CD8-positive, alpha-beta memory T cell (primary cell): ENCODE measurements at places on chromosomes 4 and X. TPM values are rescaled to one million over a fixed set of nuclear protein-coding genes. Genes with fewer than 3 reads are reported as not detected.
A peak's percentile ranks its signal among the peaks of the same experiment; 100 is the strongest.

Gene PALLD
- total RNA-seq = 0.35 TPM

Gene THAP9
- total RNA-seq = 2.3 TPM

Gene GALNT7
- 18.0 TPM for total RNA-seq

Gene FREM3
- total RNA-seq = not detected

DNA sequence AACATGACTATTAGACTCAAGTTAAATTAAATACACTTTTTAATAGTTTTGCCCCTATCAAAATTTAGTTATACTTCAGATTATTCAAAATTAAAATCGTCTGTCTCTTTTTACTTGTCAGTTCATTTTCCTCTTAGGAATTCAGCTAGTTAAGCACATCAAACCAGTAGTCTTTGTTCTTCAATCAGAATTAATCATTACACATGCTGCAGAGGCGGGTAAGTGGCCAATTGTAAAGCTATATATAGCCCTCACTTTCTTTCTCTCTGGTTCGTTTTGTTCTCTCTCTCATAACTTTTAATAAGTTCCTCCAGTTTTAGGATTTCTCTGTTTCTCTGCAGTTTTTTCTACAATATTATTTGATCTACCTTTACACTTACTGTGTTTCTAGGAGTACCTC, 359.1 kb upstream of the PABPC4L start:
- no peaks in the 10 kb centered on the region for H3K27me3 ChIP-seq
- H3K36me3 ChIP-seq = no peaks in the 10 kb centered on the region
- no peak overlapping the region for H3K27ac ChIP-seq
- DNase-seq = no peak
- no peaks in the 10 kb centered on the region for H3K4me1 ChIP-seq

DNA sequence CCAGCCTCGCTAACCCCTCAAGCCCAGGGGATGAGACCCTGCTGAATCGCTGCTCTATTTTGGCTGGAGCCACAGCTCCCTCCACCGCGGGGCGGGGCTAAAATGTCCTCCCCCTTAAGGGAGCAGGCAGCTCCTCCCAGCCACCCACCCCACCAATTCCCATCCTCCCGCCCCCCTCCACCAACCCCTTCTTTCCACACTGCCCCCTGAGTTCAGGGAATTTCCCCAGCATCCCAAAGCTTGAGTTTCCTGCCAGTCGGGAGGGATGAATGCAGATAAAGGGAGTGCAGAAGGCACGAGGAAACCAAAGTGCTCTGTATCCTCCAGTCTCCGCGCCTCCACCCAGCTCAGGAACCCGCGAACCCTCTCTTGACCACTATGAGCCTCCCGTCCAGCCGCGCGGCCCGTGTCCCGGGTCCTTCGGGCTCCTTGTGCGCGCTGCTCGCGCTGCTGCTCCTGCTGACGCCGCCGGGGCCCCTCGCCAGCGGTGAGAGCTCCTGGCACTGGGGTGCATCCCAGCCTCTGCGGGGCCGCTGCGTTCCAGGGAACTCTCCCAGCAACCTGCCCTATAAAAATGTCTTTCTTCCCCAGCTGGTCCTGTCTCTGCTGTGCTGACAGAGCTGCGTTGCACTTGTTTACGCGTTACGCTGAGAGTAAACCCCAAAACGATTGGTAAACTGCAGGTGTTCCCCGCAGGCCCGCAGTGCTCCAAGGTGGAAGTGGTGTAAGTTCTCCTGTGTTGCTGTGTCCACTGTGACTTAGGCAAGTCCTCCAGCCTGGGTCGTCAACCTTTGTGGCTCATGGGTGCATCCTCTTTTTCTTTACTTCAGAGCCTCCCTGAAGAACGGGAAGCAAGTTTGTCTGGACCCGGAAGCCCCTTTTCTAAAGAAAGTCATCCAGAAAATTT, at the start of gene CXCL6:
TSS of gene CXCL6 (plus strand) at position 306 of the 907 bp plus-strand sequence. CDS start at position 379, 73 bp downstream.
- no peak for DNase-seq
- H3K27me3 ChIP-seq = no peaks in the 10 kb centered on the region
- no peak within 1 kb of the TSS for H3K27ac ChIP-seq
- H3K36me3 ChIP-seq = no peaks in the 10 kb centered on the region

DNA sequence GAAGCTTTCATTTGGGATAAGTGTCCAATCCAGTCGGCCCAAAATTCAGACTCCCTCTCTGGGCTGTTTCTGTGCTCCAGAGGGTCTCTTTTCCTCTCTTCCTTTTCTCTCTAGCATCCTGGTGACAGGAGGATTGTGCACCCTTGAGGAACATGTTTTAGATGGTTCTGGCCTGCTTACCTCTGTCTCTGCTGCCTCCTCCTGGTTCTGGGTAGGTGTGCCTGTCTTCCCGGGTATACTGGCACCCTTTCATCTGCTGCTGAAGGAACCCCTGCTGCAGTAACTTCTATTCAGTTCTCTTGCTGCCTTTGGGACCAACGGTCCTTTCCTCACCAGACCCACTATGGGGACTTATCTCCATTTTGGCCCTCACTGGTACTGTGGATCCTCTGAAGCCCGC, 53.2 kb downstream of the HMGB2 start:
- no peak overlapping the region for H3K27ac ChIP-seq
- H3K4me3 ChIP-seq = no peak overlapping the region
- DNase-seq = no peak

DNA sequence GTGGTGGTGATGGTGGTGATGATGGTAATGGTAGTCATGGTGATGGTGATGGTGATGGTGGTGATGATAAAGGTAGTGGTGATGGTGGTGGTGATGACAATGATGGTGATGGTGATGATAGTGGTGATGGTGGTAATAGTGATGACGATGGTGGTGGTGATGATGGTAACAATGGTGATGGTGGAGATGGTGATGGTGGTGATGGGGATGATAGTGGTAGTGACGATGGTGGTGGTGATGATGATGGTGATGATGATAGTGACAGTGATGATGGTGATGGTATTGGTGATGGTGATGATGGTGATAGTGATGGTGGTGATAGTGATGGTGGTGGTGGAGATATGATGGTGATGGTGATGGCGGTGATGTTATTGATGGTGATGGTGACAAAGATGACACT, 108.4 kb upstream of the NKX1-1 start:
- no peak for DNase-seq
- no peaks in the 10 kb centered on the region for H3K27me3 ChIP-seq
- H3K4me1 ChIP-seq = no peaks in the 10 kb centered on the region
- H3K36me3 ChIP-seq = no peaks in the 10 kb centered on the region
- no peak overlapping the region for H3K27ac ChIP-seq

- H3K27ac ChIP-seq = no peak overlapping the region
- H3K4me3 ChIP-seq = no peak overlapping the region
- no peaks in the 10 kb centered on the region for H3K27me3 ChIP-seq
- H3K36me3 ChIP-seq = no peaks in the 10 kb centered on the region
- DNase-seq = no peak
These were observed 39.2 kb upstream of the UGT2B7 start for GRCh38 chr4:69056921-69057550.

GRCh38 chr4:182569561-182569960, 326.4 kb downstream of the TENM3 start:
- H3K36me3 ChIP-seq = no peaks in the 10 kb centered on the region
- H3K27ac ChIP-seq = no peak overlapping the region
- H3K4me3 ChIP-seq = no peak overlapping the region

DNA sequence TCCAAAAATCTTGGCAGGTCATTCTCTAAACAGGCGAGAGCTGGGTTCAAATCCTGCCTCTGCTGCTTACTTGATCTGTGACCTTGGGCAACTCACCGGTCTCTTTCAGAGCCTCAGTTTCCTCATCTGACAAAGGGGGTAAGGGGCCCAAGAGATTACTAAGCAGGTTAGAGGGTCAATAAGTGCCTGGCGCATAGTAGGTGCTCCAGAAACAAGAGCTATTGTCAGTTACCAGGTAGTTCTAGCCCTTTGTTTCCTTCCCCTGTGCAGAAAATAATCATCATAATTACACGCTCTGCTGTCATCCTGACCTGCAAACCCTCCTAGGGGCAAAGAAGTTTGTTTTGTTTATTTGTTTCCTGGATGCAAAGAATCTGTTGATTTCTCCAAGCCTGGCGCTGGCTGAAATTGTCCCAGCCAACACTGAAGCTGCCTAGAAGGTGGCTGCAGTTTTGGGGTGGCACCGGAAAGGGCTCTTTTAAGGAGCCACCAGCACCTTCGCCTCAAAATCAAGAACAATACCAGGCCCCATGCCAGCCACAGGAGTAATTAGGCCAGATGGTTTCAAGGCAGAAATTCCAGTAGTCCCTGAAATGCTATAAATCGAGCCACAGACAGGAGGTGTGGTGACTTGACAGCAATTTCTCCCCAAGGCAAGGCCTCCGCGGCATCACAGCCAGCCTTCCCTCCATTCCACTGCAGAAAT, 10.2 kb upstream of the KIAA0232 start:
- no peak overlapping the region for H3K4me3 ChIP-seq
- H3K4me1 ChIP-seq = peaks cover 24% of the 10 kb centered on the region
- DNase-seq = no peak
- no peaks in the 10 kb centered on the region for H3K27me3 ChIP-seq
- H3K27ac ChIP-seq = no peak overlapping the region
- H3K36me3 ChIP-seq = no peaks in the 10 kb centered on the region

DNA sequence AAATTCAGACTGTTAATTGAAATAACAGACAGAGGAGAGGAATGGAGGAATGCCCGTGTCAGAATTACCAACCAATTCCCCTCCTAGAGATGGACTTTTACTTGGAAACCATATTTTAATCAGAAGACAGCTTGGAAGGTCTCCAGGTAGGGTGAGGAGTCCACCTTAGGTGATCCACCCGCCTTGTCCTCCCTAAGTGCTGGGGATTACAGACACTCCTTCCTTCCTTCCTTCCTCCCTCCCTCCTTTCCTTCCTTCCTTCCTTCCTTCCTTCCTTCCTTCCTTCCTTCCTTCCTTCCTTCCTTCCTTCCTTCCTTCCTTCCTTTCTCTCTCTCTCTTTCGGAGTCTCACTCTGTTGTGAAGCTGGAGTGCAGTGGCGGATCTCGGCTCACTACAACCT, 328.0 kb downstream of the RAPGEF2 start:
- H3K4me1 ChIP-seq = no peaks in the 10 kb centered on the region
- H3K27ac ChIP-seq = no peak overlapping the region
- H3K4me3 ChIP-seq = no peak overlapping the region
- DNase-seq = no peak
- H3K27me3 ChIP-seq = no peaks in the 10 kb centered on the region

DNA sequence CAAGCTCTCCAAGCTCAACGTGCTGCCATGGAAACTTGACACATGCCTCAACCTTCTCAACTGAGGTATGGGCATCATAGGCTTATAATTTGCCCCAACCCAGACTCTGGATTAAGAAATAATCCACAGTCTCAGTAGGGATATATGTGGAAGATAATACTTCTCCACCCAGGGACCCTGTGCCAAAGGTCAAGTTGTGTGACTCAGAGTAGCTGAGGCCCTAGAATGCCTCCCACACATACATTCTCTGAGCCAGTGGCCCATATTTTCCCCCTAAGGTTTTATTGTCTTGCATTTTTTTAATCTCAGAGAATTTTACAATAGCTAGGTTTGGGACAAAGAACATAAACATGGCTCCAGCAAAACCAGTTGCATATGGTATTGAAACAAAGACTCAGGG, 283.1 kb downstream of the IDS start:
- H3K4me1 ChIP-seq = no peaks in the 10 kb centered on the region
- H3K36me3 ChIP-seq = no peaks in the 10 kb centered on the region

- DNase-seq = peak; percentile 62
- H3K27me3 ChIP-seq = no peaks in the 10 kb centered on the region
- H3K4me1 ChIP-seq = peaks cover under 1% of the 10 kb centered on the region
- H3K36me3 ChIP-seq = no peaks in the 10 kb centered on the region
- peak within 1 kb of the TSS; percentile 93 for H3K27ac ChIP-seq
These were observed at the start of gene UBQLN2 for GRCh38 chrX:56563231-56564161. Gene UBQLN2 (plus strand): TSS chrX:56563627. CDS start chrX:56563874, 247 bp downstream.

DNA sequence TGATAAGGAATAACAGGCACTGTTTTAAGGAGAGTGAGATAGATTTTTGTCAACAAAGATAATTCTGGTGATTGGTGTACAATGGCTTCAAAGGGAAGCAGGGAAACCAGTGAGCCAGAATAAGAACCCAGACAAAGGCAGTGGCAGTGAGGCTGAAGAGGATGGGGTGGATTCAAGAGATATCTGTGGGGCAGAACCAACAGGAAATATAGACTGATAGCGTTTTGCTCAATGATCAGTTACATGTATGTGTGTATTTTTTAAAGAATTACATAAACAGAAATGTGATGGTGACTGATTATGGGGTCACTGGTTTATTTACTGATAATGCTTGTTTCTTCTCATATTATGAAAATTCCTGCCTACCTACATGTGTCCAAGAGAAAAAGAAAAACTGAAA, 66.4 kb downstream of the AMMECR1 start:
- H3K27me3 ChIP-seq = no peaks in the 10 kb centered on the region
- no peak overlapping the region for H3K4me3 ChIP-seq
- no peak overlapping the region for H3K27ac ChIP-seq
- no peak for DNase-seq
- no peaks in the 10 kb centered on the region for H3K36me3 ChIP-seq

DNA sequence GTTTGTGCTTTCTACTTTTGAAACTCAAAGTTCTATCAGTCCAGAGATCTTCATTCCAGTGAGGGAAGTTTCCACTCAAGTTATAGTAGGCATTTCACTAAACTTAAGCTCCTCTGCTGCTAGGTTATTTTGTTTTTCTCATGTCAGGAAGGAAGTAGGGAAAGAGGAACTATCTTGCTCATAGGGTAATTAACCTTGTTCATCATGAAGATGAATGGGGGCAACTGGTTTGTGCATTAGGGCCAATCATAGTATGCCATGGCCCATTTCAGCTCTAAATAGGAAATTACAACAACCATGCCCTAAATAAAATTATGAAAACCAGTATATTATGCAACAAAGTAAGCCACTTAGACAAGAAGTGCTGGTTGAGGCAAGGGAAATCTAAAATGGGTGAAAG, 804.7 kb upstream of the NDST4 start:
- no peak for DNase-seq
- H3K27ac ChIP-seq = no peak overlapping the region
- no peaks in the 10 kb centered on the region for H3K4me1 ChIP-seq
- no peaks in the 10 kb centered on the region for H3K36me3 ChIP-seq
- no peaks in the 10 kb centered on the region for H3K27me3 ChIP-seq

DNA sequence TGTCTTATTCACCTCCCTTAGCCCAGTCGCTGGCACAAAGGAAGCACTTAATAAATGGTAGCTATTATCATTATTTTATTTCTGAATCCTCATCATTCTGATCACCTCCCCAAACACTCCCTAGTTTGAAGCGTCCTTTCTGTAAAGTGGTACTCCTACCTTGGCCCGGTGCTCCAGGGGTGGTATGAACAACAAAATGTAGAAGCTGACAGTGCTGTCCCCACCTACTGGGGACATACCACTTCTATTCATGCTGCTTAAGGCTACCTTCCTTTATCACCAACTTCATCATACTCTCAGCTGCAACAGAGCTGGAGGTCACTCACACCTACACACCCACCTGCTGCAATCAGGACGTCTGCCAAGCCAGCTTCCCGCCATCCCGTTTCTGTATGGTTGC, 40.8 kb upstream of the APLN start:
- no peaks in the 10 kb centered on the region for H3K27me3 ChIP-seq
- H3K27ac ChIP-seq = no peak overlapping the region
